ENCODE measurements at places on chromosomes 3 and 15.

DNA sequence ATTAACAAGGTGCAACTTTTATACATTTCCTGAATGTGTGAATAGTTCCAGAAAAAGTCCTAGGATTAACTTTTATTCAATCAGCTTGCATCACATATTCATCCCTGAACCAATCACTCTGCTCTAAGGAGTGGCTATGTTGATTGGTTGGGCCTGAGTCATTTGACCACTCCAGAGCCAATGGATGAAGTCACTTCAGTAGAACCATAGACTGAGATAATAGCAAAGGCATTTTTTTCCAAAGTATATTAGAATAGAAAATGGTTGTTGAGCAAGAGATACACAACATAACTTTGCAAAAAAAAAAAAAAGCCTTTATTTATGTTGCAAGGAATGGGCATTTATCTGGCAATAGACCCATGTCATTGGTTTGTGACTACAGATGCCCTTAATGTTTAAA, 55.5 kb upstream of the AGTR1 start:
- DNase-seq, result no peak

- DNase-seq, result no peak
Observed at GRCh38 chr3:46619845-46620778, 7.8 kb downstream of the FAM240A start.

- DNase-seq, result no peak
Observed at GRCh38 chr15:66647358-66647757, 54.7 kb upstream of the SMAD6 start.

DNA sequence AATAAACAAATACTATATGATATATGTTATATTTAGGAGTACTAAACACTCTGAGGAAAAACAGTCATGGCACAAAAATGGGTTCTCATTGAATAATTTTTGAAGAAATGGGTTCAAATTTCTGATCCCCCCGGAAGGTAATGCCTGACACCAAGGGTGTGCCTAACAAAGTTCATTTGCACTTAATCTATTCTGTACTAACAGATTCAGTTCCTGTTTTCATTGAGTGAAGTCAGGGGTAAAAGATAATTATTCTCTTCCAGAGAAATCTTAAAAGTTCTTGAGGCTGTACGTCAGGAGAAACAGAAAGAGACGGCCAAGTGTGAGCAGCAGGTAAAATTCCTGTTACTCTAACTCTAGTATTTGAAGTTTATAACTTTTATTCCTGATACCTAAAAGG, 34.5 kb upstream of the TMEM42 start:
- no peak for DNase-seq

- DNase-seq, result no peak
Observed at GRCh38 chr3:19540464-19540863, 392.2 kb downstream of the KCNH8 start.

- DNase-seq, result no peak
Observed at GRCh38 chr3:153681057-153681456, 440.1 kb upstream of the ARHGEF26 start.

GRCh38 chr15:35567392-35567791, 21.4 kb upstream of the DPH6 start:
- DNase-seq, result no peak

DNA sequence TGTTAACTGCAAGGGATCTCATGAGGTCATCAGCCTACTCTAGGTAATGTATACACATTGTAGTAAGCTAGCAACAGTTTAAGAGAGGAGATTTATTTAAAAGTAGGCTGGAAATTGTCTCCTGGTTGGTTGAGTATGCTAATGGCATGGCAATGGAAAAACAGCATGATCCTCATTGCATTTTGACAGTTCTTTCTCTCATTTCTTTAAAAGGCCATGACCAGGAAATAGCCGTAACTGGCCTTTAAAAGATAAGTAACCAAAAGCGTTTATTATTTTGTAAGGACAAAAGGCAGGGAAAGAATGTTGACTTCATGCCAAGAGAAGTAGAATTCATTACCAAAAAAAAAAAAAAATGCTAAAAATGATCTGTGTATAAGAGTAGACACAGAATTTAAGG, 310.3 kb downstream of the FGF12 start:
- no peak for DNase-seq
